CD4-positive, alpha-beta T cell (primary cell): ENCODE measurements at places on chromosomes 1 and 21.

- no peaks in the 10 kb centered on the region for H3K36me3 ChIP-seq
- no peak for DNase-seq
- H3K27me3 ChIP-seq: peaks cover 2% of the 10 kb centered on the region
- H3K4me3 ChIP-seq: no peak overlapping the region
Measured at GRCh38 chr21:38440746-38441145, 57.5 kb downstream of the ERG start.

DNA sequence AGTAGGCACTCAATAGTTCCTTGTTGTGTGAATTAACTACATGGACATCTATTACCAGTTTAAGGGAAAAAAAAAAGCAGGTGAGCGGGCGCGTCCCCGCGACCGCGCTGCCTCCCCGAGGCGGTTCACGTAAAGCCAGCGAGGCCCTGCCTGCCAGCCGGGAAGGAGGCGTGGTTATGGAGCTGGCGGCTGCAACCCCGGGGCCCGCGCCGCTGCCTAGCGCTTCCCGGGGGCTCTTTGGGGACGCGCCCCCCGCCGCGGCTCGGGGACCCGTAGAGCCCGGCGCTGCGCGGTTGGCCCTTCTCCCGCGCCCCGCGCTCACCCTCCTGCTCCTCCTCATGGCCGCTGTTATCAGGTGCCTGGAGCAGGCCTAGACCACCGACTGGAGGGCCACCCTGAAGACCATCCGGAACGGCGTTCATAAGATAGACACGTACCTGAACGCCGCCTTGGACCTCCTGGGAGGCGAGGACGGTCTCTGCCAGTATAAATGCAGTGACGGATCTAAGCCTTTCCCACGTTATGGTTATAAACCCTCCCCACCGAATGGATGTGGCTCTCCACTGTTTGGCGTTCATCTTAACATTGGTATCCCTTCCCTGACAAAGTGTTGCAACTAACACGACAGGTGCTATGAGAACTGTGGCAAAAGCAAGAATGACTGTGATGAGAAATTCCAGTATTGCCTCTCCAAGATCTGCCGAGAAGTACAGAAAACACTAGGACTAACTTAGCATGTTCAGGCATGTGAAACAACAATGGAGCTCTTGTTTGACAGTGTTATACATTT lies 2.6 kb upstream of the CC2D1B start:
- H3K27me3 ChIP-seq: no peaks in the 10 kb centered on the region
- H3K27ac ChIP-seq: no peak overlapping the region
- H3K36me3 ChIP-seq: peaks cover 5% of the 10 kb centered on the region
- peak overlapping the region; percentile 16 for H3K4me3 ChIP-seq
- H3K4me1 ChIP-seq: peaks cover 38% of the 10 kb centered on the region

DNA sequence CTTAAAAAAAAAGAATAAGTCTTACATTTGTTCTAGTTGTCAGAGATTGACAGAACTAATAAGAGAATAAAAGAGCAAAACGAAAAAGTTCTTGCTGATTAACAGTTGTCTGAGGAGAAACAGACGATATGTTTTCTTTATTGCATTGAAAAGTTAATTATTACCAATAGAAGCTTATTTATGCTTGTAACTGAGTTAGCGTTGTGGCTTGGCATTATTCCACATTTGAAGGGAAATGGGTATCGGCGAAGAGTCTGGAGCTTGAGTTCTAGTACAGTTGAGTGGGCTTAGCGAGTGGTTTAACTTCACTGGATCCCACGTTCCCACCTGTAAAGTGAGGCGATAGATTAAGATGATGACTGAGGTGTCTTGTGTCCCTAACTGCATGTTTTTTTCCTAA lies 109.0 kb downstream of the SDCCAG8 start:
- H3K4me1 ChIP-seq: no peaks in the 10 kb centered on the region
- H3K4me3 ChIP-seq: no peak overlapping the region
- H3K36me3 ChIP-seq: peaks cover 3% of the 10 kb centered on the region
- no peaks in the 10 kb centered on the region for H3K27me3 ChIP-seq

GRCh38 chr1:61504852-61505390 lies 220.0 kb downstream of the TM2D1 start:
- H3K4me1 ChIP-seq: no peaks in the 10 kb centered on the region
- no peak for DNase-seq
- H3K4me3 ChIP-seq: no peak overlapping the region

GRCh38 chr1:151540982-151541377 lies 871 bp downstream of the TUFT1 start:
- no peaks in the 10 kb centered on the region for H3K36me3 ChIP-seq
- no peak for DNase-seq
- no peaks in the 10 kb centered on the region for H3K27me3 ChIP-seq

- H3K4me1 ChIP-seq: no peaks in the 10 kb centered on the region
- no peak for DNase-seq
- H3K27me3 ChIP-seq: peaks cover 6% of the 10 kb centered on the region
- H3K4me3 ChIP-seq: no peak overlapping the region
Measured at GRCh38 chr1:229943988-229944743, 122.9 kb upstream of the GALNT2 start.

- H3K4me1 ChIP-seq: peaks cover 12% of the 10 kb centered on the region
- no peaks in the 10 kb centered on the region for H3K36me3 ChIP-seq
- DNase-seq: no peak
- peaks cover 47% of the 10 kb centered on the region for H3K27me3 ChIP-seq
Measured at GRCh38 chr1:39896909-39897685, 4.6 kb downstream of the MYCL start.

GRCh38 chr1:199918196-199918769 lies 109.2 kb upstream of the NR5A2 start:
- H3K27me3 ChIP-seq: no peaks in the 10 kb centered on the region
- no peak for DNase-seq
- H3K4me3 ChIP-seq: no peak overlapping the region
- H3K27ac ChIP-seq: no peak overlapping the region
- no peaks in the 10 kb centered on the region for H3K36me3 ChIP-seq

DNA sequence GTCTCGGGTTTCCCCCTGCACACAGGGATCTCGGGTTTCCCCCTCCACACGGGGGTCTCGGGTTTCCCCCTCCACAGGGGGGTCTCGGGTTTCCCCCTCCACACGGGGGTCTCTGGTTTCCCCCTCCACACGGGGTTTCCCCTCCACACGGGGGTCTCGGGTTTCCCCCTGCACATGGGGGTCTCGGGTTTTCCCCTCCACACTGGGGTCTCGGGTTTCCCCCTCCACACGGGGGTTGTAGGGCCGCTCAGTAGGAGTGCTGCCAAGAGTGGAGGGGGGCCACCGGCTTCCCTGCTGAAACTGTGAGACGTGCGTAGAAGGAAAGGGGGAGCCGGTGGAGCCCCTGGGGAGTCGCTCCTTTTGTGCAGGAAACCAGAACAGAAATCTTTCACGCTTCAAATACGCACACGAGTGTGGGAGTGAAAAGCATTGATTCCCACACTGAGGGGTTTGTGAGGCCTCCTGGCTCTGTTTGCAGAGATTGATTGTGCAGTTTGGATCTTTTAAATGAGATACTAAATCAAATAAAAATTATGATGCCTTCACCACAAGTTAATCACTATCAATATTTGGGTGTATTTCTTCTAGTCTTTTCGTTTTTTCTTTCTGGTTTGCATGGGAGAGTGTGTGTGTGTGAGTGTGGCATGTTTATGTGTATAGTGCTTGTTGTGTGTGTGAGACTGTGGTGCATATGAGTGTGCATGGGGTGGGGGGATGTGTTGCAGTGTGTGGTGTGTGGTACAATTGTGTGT lies 54.3 kb upstream of the TRAPPC10 start:
- H3K27ac ChIP-seq: no peak overlapping the region
- no peak for DNase-seq
- peaks cover 36% of the 10 kb centered on the region for H3K36me3 ChIP-seq
- no peak overlapping the region for H3K4me3 ChIP-seq

DNA sequence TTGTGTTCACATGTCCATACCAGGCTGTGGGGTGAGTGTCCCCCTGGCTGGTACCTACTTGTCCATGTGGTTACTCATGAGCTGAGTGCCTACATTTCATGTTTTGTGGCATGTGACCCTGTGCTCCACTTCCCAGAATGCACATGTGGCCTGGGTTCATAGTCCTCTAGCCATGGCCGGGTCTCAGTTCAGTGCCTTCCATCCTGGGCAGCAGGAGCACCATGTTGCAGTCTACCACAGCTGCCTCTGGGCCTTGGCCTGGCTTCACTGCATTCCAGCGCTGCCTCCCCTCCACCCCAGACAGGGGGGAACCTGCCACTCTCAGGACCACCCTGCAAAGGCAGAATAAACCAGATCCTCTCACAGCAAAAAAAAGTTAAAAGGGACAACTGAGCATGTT lies 5.5 kb downstream of the CEPT1 start:
- no peak overlapping the region for H3K27ac ChIP-seq
- no peak for DNase-seq
- no peaks in the 10 kb centered on the region for H3K27me3 ChIP-seq
- no peak overlapping the region for H3K4me3 ChIP-seq
- H3K4me1 ChIP-seq: peaks cover 19% of the 10 kb centered on the region

GRCh38 chr1:15959827-15960446 lies 16.0 kb downstream of the ZBTB17 start:
- H3K4me1 ChIP-seq: peaks cover 30% of the 10 kb centered on the region
- H3K27ac ChIP-seq: no peak overlapping the region
- no peak overlapping the region for H3K4me3 ChIP-seq

DNA sequence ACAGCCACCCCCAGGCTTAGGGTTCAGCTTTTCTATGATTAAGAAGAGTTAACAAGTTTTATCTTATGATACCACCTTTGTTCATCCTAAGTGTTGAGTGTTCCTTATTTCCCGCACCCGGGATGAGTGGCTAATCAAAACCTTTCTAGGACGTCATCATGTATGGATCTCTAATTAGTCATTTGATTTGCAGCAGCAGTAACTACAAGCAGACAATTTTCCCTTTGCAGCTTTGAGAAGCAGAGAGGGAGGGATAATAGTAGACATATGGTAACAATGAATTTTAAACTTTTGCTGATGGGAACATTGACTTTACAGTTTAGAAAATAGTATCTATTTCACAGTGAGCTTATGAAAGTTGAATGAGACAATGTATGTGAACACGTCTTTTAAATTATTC lies 30.8 kb upstream of the SLC35F3 start:
- no peak overlapping the region for H3K4me3 ChIP-seq
- no peaks in the 10 kb centered on the region for H3K4me1 ChIP-seq
- no peaks in the 10 kb centered on the region for H3K27me3 ChIP-seq
- no peaks in the 10 kb centered on the region for H3K36me3 ChIP-seq
- no peak overlapping the region for H3K27ac ChIP-seq
- no peak for DNase-seq

- no peak overlapping the region for H3K27ac ChIP-seq
- H3K27me3 ChIP-seq: peaks cover 5% of the 10 kb centered on the region
- no peaks in the 10 kb centered on the region for H3K4me1 ChIP-seq
- DNase-seq: no peak
Measured at GRCh38 chr1:203408486-203409481, 57.9 kb upstream of the FMOD start.

DNA sequence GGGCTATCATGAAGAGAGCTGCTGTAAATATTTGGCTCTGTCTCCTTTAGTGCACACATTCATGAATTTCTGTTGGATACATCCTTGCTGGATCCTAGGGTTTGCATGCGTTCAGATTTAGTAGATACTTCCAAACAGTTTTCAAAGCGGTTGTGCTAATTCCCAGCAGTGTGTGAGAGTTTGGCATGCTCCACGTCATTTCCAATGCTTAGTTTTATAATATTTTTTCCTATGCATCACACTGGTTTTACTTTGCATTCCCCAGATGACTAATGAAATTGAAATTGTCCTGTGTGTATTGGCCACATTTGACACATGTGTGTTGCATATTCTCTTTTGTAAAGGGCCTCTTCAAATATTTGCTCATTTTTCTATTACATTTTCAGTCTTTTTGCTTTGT lies 18.5 kb upstream of the AADACL3 start:
- H3K36me3 ChIP-seq: no peaks in the 10 kb centered on the region
- peaks cover 3% of the 10 kb centered on the region for H3K27me3 ChIP-seq
- H3K4me1 ChIP-seq: no peaks in the 10 kb centered on the region

- no peaks in the 10 kb centered on the region for H3K36me3 ChIP-seq
- no peak overlapping the region for H3K4me3 ChIP-seq
- peaks cover 4% of the 10 kb centered on the region for H3K4me1 ChIP-seq
- H3K27me3 ChIP-seq: no peaks in the 10 kb centered on the region
- no peak overlapping the region for H3K27ac ChIP-seq
- DNase-seq: no peak
Measured at GRCh38 chr1:192703283-192704206, 67.6 kb downstream of the RGS13 start.

GRCh38 chr1:65020774-65021173 lies 54.4 kb upstream of the JAK1 start:
- no peak for DNase-seq
- H3K27me3 ChIP-seq: no peaks in the 10 kb centered on the region

GRCh38 chr1:2495546-2495945 lies 19.5 kb downstream of the PLCH2 start:
- H3K27me3 ChIP-seq: no peaks in the 10 kb centered on the region
- H3K4me1 ChIP-seq: peaks cover 48% of the 10 kb centered on the region
- H3K27ac ChIP-seq: no peak overlapping the region

DNA sequence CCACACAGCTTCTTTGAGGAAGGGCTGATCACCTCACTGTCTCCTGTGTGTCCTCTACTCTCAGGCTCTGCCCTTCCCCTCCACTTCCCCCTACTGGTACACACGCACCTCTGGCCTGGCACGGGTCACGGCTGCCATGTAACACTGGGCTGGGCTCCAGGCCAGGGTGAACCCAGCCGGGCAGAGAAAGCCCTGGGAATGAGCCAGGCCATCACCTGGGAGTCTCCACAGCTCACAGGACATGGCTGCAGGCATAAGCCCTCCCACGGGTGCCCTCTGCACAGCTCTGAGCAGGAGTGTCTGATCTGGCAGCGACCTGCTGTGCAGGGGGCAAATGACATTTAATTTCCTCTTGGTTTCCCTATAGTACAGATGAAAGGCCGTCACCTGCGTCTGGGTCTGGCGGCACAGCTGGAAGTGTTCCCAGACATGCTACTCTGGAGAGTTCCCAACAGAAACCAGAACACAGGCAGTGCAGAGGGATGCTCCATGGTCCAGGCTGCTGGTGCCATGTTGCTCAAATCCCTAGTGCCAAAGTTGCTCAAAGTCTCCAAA lies 61.2 kb downstream of the ERI3 start:
- peaks cover 40% of the 10 kb centered on the region for H3K36me3 ChIP-seq
- no peak overlapping the region for H3K4me3 ChIP-seq
- H3K4me1 ChIP-seq: no peaks in the 10 kb centered on the region
- H3K27me3 ChIP-seq: no peaks in the 10 kb centered on the region
- DNase-seq: no peak

DNA sequence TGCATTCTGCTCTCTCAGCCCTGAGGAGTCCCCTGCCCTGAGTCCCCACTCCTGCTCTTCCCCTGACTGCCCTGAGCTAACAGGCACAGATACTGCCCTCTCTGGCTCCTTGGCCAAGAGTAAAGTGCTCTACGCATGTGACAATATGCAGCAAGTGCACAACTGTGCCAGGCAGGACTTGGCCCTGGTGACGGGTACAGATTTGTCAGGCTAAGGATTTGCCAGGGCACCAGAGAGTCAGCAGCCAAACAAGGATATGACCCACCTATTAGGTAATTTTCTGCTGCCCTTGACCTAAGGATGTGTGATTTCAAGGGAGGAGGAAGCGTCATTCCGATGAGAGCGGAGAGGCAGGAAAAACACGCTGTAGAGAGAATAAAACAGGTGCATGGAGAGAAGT lies 339.0 kb downstream of the PTPRU start:
- H3K4me1 ChIP-seq: no peaks in the 10 kb centered on the region
- H3K36me3 ChIP-seq: no peaks in the 10 kb centered on the region
